ENCODE measurements at places on chromosomes 2 and 18. TPM values are rescaled to one million over a fixed set of nuclear protein-coding genes. Genes with fewer than 3 reads are reported as not detected.

SMYD1 gene
- not detected for total RNA-seq

MYOM1 gene
- total RNA-seq = 0.76 TPM

POTEJ gene
- not detected for total RNA-seq

ZNF892 gene
- 8.2 TPM for total RNA-seq

CSRNP3 gene
- 0.13 TPM for total RNA-seq

ANKRD39 gene
- total RNA-seq = 5.9 TPM

MYCN gene
- total RNA-seq = not detected

TMEM198 gene
- total RNA-seq = 1.3 TPM

GKN2 gene
- not detected for total RNA-seq

FANCL gene
- 25.0 TPM for total RNA-seq

EN1 gene
- total RNA-seq = not detected

SLC5A7 gene
- not detected for total RNA-seq

NPPC gene
- not detected for total RNA-seq

FLACC1 gene
- total RNA-seq = 2.9 TPM

ST8SIA5 gene
- total RNA-seq = 0.43 TPM

EGR4 gene
- total RNA-seq = not detected

C2orf66 gene
- total RNA-seq = 0.13 TPM

ANKRD12 gene
- total RNA-seq = 56.9 TPM

LINC00305 gene
- not detected for total RNA-seq

LAMA1 gene
- 11.0 TPM for total RNA-seq

EFHD1 gene
- 1.3 TPM for total RNA-seq

C2orf72 gene
- total RNA-seq = 2.1 TPM

DSG4 gene
- not detected for total RNA-seq

MTERF4 gene
- 32.5 TPM for total RNA-seq

CGREF1 gene
- total RNA-seq = 6.9 TPM

GPR39 gene
- total RNA-seq = 1.3 TPM

RIT2 gene
- not detected for total RNA-seq

FAP gene
- 225 TPM for total RNA-seq

SMYD5 gene
- 19.3 TPM for total RNA-seq

CFLAR gene
- total RNA-seq = 104 TPM

OR6B2 gene
- not detected for total RNA-seq

CLK1 gene
- 99.7 TPM for total RNA-seq

COL3A1 gene
- 2,175 TPM for total RNA-seq

DYNAP gene
- total RNA-seq = not detected

NEURL3 gene
- total RNA-seq = not detected

CLEC4F gene
- not detected for total RNA-seq

ANKRD62 gene
- total RNA-seq = not detected

NT5DC4 gene
- not detected for total RNA-seq

ABCG8 gene
- not detected for total RNA-seq

TFCP2L1 gene
- under 0.01 TPM for total RNA-seq

GAREM2 gene
- 2.7 TPM for total RNA-seq

SPATA3 gene
- total RNA-seq = not detected

DNAJC5G gene
- not detected for total RNA-seq

GALNT13 gene
- total RNA-seq = 0.13 TPM

SCYGR4 gene
- total RNA-seq = 0.11 TPM

LRP1B gene
- 0.13 TPM for total RNA-seq

Measured in articular chondrocyte of knee joint (primary cell).